Ascending aorta (tissue), 2 donors: ENCODE measurements at places on chromosomes 2 and 18.
A peak's percentile ranks its signal among the peaks of the same experiment; 100 is the strongest.

GRCh38 chr18:58213440-58213839, 169.4 kb downstream of the NEDD4L start:
- DNase-seq = no peak

- no peak for DNase-seq
These were observed 105.0 kb upstream of the SMAD2 start for GRCh38 chr18:48035556-48035860.

GRCh38 chr2:189226017-189226416, 46.5 kb upstream of the COL5A2 start:
- DNase-seq = no peak

DNA sequence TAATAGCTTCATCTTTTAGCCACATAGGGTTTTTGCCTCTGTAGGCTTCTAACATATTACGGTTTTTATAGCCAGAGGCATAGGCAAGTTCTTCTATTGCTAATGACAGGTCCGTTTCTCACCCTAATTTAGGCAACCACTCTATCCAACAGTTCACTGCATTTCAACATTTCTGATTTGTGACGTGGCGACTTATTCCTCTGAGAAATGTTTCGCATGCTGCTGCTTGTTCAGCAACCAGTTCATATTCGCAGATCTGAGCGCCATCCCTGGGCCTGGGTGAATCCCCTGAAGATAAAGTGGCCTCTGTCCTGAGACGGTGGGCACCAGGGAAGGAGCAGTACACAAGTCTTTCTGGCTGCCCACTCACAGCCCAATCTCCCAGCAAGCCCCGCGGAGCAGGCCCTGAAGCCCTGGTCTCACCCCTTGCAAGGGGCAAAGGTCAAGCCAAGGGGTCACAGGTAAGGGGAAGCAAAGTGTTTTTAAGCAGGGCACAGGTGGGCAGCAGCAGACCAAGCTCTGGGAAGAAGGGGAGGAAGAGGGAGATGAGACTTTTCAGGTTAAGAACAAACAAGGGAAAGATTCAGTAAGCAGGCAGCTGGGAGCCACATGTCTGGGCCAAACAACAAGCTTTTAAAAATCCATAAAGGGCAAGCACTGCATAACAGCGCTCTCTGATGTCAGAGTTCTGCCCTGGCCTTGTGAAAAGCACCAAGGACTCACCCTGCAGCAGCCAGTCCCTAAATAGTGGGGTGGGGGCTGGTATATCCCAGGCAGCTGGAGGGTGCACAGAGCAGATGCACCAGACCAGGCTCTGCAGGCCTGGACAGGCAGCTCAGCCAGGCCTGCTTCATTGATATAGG, 10.8 kb upstream of the COX7A2L start:
- no peak for DNase-seq

DNA sequence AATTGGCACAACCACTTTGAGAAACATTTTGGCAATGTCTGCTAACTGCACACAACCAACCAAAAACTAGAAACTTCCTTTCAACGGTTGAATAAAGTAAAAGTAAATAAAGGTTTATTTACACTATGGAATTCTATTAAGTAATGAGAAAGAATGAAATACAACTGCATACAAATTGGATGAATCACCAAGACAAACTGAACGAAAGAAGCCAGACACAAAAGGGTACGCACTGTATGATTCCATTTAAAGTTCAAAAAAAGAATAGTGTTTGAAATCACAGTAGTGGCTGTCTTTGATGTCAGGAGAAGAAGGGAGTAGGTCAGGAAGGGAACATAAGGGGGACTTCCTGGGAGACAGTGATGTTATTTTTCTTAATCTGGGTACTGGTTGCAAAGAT, 46.5 kb upstream of the SULT1C3 start:
- DNase-seq = no peak

GRCh38 chr2:135174049-135174809, 122.1 kb downstream of the RAB3GAP1 start:
- no peak for DNase-seq

- no peak for DNase-seq
These were observed 311.4 kb downstream of the LRRTM1 start for GRCh38 chr2:79993144-79993543.

DNA sequence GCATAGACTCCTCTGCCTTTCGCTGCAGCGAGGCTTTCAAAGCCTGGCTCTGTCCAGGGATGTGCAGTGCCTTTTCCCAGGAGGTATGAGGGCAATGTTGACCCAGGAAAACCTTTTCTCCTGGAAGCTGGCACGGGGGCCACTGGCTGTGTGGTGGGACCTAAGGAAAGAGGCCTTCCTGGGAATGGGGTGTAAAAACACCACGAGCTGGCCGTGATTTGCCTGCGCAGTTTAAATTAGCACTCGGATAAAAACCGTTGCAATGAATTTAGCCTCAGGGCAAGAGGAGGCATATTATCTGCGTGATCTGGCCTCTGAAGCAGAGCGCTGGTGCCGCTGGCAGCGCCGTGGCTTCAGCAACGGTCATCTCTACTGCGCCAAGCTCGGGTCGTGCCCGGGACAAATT, 3.0 kb downstream of the OSR1 start:
- DNase-seq = no peak

- no peak for DNase-seq
These were observed 168.7 kb downstream of the NRXN1 start for GRCh38 chr2:50863218-50863617.

DNA sequence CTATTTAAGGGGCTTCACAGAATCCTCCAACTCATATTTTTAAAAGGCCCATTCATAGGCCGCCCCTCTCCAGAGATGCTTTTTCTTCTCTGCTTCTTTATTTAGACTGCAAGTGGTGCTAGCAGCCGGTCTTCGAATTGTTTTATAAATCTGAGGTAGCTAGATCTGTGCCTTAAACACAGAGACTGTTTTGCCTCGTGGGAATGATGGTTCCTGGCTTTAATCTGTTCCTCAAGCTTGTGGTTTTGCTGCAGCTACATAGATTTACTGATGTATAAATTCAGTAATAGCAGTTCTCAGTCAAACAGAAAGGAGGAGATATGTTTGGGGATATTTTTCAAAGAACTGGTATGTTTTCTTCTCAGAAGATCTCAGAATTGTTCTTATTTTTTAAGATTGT, 45.3 kb downstream of the TNFRSF11A start:
- DNase-seq = no peak

- DNase-seq = no peak
These were observed 271.5 kb downstream of the HDAC4 start for GRCh38 chr2:239129147-239129920.

- no peak for DNase-seq
These were observed 52.2 kb downstream of the NXPH2 start for GRCh38 chr2:138727956-138728355.

- DNase-seq = peak; percentile 85
These were observed 5.5 kb upstream of the SFT2D3 start for GRCh38 chr2:127695491-127696472.

GRCh38 chr2:60045456-60045855, 508.0 kb downstream of the BCL11A start:
- DNase-seq = no peak

GRCh38 chr18:49238433-49239042, 221.9 kb downstream of the DYM start:
- no peak for DNase-seq

GRCh38 chr2:53519918-53520841, 247.4 kb upstream of the CHAC2 start:
- DNase-seq = no peak

- DNase-seq = no peak
These were observed 40.1 kb downstream of the FBXO48 start for GRCh38 chr2:68426848-68427579.

GRCh38 chr18:48931680-48932461, 18.9 kb downstream of the SMAD7 start:
- DNase-seq = no peak

DNA sequence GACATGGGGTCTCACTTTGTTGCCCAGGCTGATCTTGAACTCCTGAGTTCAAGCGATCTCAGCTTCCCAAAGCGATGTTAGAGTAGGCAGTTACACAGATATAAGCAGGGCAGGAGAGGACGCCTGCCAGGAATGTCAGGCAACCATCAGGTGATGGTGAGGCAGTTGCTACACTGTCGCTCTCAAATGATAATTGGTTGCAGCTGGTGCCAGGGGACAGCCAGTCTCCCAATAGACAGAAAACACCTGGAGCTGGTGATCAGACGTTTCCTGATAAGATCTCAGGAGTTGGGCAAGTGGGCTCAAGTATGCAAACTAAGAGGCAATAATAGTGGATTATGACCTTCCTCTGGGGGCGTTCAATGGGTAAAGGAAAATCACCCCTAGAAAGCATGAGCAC, 163.1 kb upstream of the RGPD4 start:
- no peak for DNase-seq

DNA sequence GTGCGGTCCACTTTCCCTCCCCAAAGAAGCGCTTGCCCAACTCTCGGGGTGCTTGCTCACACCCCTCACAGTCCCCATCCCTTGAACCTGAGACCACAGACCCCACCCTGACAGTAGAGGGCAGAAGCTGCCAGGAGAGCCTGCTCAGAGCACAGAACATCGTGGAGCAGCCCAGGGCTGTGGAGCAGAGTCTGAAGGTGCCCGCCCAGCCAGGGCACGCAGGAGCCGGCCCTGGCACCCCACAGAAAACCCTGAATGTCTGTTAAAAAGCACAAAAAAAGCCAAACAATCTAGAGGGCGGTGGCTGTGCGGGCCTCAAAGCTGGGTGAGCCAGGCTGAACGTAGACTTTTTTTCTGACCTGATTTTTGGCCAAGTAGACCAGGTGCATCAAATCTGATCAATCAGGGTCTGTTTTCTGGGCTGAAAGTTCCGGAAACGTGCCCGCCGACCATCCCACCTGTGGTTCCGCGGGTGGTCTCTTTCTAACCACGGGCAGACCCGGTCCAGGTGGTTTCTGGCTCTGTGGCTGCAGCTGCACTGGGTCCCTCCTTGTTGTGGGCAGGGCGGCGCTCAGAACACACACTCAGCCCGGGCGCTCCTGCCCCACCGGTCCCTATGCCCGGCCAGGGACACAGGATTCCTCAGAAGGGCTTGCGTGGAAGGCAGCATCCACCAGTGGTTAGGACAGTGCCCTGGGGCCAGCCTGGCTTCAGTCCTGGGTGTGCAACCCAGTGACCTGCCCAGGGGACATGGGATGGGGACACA, 66.3 kb downstream of the SLC66A2 start:
- no peak for DNase-seq

GRCh38 chr2:40451918-40452605, at the start of gene SLC8A1:
Gene SLC8A1 (minus strand): TSS chr2:40452090.
- DNase-seq = no peak

- no peak for DNase-seq
These were observed 73.9 kb downstream of the MARCO start for GRCh38 chr2:119015845-119016244.
